Amniotic epithelial cell (primary cell): ENCODE measurements at places on chromosomes 2 and 18.

- DNase-seq = no peak
Observed at GRCh38 chr18:51011709-51012108, 18.3 kb upstream of the SMAD4 start.

DNA sequence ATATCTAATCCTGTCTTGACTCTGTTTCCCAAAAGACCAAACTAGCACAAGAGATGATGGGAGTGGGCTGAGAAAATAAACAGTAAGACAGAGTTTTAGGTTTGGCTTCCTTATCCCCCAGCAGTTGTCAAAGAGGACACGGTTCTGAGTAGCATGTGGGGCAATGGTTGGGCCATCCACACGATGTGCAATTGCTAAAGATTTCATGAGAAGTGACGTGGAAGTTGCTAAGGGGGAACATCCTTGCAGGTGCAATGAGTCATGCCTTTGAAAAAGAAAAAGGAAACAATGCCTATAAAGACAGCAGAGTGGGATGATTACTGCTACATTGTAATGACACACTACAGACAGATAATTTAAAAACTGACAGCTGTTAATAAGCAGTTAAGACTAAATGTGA is 1395.8 kb downstream of the LRP1B start:
- DNase-seq = no peak

DNA sequence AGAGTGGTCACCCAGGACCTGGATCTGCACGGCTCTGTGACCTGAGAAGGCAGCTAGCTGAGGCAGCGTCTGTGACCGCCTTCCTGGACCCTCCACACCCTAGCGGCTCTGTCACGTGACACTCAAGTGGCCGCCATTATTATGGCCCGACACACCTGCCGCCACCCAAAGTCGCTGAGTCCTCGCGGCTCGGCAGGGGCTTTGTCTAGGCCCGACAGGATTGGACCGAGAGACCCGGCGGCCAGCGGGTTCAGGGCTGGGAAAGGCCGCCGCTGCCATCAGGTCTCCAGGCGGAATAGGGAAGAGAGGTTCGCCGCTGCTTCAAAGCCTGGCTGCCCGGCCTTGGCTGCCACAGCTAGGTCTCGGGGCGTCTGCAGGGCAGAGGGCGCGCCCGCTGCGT is 1162.5 kb upstream of the LRRTM1 start:
- no peak for DNase-seq

GRCh38 chr18:62420151-62420512 is 95.0 kb downstream of the TNFRSF11A start:
- DNase-seq = peak; percentile 29

GRCh38 chr2:47070920-47071824 is 83.9 kb downstream of the STPG4 start:
- peak; percentile 78 for DNase-seq

DNA sequence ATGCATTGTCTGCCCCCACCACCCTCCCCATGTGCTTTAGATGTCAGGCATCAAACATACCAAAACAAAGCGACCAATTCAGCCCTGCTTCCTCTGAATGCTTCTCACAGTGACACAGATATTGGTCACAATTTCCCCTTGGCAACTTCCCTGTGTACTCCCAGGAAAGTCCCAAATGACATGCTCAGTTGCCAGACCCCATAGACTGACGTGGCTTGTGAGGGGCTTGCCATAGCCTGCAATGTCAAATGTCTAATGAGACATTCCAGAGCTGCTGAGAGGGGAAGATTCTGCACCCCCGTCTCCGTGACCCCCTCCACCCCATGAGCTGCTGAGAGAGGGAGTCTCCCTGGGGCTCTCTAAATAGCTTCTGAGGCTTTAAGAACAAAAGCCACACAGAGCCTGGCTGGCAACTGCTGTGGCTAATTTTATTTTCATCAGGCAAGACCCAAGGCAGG is 47.3 kb downstream of the RFTN2 start:
- DNase-seq = no peak

DNA sequence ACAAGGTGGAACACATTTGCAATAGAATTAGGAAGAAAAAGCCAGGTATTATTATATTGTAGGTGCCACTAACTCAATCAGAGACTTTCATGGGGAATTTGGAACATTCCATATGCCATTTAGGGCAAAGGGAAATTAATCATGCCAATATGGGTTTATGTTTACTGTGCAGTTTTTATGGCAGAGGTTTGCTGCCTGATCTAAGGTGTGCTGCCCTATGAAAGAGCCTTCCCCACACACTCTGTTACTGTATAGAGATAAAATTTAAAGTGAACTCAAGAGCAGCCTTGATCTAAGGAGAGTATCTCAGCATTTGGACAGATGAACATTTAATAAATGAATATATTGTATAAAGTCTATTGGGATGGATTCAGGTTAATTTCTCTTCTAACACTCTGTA is 771.6 kb downstream of the CNTNAP5 start:
- no peak for DNase-seq

GRCh38 chr2:48673581-48673980 is 55.9 kb downstream of the GTF2A1L start:
- DNase-seq = no peak

DNA sequence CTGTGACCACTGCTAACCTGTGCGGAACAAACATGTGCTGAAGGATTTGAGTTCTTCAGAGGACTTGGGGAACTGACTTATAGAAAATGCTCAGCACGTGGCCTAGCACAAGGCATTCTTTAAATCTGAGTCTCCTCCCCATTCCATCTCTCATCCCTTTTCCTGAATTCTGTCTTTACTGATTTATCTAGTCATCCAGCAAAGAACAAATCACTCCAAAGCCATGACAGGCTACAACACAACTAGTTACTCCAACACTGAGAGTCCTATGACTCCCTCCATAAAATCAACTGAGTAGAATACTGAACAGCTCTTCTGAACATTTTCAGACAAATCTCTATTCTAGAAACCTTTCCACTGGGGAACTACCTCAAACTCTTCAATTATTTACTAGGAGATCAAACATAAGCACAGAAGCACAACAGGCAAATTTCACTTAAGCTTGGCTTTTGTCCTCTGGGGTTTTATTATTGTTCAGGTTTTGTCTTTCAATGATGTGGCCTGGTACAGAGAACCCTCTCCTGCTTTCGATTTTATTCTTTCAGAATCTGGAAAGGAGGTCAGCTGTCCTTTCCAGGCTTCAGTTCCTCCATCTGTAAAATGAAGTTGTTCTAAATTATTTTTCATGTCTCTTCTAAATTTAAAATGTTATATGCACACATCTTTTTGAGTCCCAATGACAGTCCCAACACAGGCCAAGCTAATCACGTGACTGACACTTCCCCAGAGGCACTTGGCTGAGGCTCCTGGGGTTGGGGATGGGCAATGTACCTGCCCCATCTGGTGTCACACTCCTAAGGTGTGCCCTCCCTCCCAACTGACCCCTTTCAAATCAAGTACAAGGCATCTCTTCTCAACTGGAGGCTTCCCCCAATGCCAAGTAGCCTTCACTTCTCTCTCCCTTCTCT is 31.8 kb downstream of the RNU4ATAC start:
- DNase-seq = no peak
